Activated T-helper 1 cell treated with Interleukin-2 at 50 U/mL for 16 hours (primary cell): ENCODE measurements at places on chromosomes 4 and X.

DNA sequence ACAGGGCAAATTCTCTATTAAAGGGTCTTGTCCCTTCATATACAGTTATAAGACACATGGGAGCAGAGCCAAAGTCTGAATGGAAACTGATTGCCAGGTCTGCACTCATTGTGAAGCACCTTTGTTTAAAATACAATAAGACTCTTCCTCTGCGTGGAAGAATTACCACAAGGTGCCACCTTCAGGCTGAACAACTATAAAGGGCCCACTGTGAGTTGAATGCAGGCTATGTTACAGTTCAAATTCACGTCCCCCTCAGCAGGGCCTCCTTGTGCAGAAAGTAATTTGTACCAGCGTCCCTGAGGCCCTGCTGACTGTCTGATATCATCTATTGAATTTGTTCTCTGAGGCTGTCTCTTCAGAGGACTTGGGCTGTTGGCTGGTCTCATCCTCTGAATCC is 225.8 kb upstream of the TEX13C start:
- no peak for DNase-seq

GRCh38 chrX:152632445-152633097 is 5.1 kb upstream of the GABRQ start:
- DNase-seq, result no peak

DNA sequence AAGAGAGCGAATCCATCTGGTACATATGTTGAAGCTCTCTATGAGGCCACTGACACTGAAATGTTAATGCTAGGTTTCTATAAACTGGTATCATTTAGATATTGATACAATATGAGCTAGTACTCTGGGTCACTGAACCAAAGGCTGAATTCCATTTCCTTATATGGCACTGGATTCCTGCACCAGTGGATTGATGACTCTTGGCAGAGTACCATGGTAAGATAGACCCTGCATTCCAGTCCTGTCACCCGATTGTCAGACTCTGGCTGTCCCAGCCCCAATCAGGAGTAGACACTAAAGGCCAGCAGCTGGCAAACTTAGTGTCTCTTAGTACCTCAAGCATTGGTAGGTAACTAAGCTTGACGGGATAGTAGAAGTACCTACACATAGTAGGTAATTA is 44.0 kb upstream of the EOLA2 start:
- DNase-seq, result no peak

- no peak for DNase-seq
These were observed 122.3 kb upstream of the RAI2 start for GRCh38 chrX:17983389-17983788.

GRCh38 chr4:5980436-5981155 is 37.6 kb downstream of the C4orf50 start:
- DNase-seq, result no peak

- DNase-seq, result no peak
These were observed 2.6 kb downstream of the UBE2K start for GRCh38 chr4:39700554-39700953.

DNA sequence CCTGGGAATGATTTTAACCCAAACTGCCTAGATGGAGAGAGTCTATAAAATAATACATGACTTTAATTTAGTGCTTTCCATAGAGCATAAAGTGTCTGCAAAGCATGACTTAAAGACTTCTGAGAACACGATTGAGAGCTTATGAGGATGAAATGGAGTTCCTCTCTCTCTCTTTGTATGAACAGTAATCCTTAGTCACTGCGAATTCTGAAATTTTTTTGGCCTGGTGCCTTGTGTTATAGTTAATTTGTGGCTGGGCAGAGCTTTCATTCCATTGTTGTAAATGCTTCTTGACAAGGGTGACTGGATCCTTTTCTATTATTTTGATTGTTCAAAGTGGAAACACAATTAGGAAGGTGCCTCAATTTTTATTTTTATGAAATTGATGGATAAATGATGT is 179.5 kb downstream of the CEP135 start:
- DNase-seq, result no peak

DNA sequence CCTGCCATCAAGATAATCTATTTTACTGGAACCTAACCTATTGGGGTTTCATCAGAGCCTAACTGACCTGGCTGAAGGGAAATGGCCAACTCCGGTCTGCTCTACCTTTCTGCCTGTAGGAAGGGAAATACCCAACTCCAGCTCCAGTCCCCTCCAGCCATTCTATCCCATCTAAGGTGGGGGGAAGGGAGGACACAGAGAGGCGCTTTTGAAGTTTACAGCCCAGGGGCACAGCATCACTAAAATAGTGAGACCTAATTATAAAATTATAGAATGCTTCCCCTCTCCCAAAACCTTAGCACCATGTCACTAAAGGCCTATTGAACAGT is 27.8 kb upstream of the ACSL4 start:
- no peak for DNase-seq

DNA sequence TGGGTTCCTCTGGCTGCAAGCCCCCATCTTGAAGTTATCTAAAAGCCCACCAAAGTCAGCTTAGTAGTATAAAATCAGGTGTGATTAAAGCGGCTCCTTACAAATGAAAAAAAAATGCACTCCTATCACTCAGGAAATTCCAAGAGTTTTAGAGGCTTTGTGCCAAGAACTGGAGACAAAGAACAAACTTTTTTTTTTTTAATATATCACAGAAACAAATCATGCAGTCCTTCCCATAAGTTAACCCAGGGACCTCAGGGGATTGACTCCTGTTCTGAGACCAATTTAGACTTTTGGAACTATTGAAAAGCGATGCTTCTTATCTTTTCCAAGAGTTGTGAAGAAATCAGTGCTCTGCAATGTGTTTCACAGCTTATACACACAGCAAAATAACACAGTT is 53.6 kb downstream of the HHIP start:
- DNase-seq, result no peak

GRCh38 chr4:152247271-152247975 is 288.5 kb downstream of the FBXW7 start:
- no peak for DNase-seq

GRCh38 chr4:36273276-36273675 is 8.1 kb upstream of the DTHD1 start:
- no peak for DNase-seq

DNA sequence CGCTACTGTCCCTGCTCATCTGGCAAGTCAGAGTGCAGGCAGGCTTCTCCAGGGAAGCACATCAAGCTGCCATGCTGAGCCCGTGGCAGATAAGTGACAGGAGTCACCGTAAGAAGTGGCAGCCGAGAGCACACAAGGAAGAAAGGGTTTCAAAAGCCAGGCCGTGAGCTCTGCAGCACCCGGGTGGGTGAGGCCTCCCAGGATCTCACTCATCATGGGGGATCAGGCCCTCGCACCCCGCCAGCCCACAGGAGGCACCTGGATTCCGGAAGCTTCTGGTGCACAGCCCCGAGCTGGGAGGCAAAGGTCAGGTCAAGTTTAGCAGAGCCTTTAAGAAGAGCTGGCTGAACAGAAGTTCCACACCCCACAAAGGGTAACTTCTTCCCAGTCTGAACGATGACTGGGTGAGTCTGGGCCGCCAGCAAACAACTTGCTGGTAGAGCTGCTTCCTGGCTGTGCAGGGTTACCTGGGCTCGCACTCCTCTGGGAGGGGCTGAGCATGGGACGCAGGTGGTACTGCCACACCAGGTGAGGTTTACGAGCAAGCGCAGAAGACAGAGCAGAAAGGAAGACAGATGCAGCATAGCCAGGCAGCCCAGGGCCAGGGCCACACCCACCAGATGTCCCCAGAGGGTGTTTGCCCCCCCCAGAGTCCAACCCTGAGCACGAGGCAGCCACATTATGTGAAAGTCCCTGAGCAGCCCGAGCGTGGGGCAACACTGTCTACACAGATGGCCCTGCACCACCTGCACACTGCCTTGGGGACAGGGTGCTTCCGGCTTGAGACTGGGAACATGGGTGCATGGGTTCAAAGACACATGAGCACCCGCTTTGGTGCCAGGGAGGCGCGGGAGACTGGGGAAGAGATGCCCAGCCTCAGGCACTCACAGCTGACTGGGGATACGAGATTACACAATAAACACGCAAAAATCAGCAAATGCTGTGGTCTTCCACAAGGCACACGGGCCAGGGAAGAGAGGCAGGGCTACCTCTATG is 7.7 kb downstream of the CCNQ start:
- DNase-seq, result no peak

DNA sequence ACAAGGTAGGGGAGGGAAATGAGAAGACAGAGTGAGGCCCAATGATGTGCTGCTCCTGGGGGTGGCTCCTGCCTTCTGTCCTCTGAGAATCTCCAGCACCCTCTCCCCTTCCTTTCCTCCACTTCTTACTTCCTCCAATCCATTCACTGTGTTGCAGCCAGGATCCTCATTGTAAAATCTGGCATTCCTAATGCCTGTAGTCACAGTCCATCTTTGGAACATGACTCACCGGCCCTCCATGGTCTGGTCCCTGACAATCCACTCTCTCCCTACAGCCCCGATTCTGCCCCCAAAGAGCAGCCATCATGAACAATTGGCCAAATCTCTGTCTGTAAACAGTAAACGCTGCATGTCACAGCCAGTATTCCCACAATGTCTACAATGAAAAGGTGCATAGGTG is 72.9 kb downstream of the CLNK start:
- no peak for DNase-seq

DNA sequence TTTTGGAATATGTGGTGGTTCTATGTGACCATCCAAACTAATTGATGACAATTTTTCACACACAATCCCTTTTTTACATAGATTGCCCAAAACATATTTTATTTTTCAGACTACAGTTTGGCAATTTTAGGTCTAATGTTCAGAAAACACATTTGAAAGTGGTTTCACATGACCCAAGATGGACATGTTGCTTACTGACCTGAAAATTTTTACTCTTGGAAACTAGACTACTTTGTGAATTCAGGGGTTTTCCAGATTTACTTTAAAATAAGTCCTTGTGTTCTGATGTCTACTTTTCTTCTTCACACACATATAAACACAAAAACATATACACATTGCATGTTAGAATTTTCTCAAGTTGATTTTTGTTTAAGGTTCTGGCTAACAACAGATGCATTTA is 79.5 kb downstream of the HMGB2 start:
- no peak for DNase-seq

- DNase-seq, result no peak
These were observed 92.0 kb upstream of the BMPR1B start for GRCh38 chr4:94665500-94666404.

DNA sequence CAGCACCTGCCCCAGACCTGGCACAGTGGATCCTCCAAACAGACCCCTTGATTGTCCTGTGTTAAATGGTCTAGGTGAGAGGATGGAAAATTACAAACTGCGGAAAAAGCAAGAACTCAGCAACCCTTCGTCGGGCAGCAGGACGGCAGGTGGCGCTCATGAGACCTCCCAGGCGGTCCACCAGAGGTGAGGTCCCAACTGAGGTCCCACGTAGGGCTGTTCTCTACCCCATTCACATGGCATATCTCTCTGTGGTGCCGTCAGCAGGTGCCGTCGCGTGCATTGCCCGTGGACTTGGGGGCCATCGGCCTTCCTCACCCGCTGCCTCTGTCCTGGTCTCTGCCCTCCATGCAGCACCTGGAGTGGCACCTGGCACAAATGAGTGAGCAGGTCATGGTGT is 88.2 kb downstream of the CRMP1 start:
- no peak for DNase-seq

DNA sequence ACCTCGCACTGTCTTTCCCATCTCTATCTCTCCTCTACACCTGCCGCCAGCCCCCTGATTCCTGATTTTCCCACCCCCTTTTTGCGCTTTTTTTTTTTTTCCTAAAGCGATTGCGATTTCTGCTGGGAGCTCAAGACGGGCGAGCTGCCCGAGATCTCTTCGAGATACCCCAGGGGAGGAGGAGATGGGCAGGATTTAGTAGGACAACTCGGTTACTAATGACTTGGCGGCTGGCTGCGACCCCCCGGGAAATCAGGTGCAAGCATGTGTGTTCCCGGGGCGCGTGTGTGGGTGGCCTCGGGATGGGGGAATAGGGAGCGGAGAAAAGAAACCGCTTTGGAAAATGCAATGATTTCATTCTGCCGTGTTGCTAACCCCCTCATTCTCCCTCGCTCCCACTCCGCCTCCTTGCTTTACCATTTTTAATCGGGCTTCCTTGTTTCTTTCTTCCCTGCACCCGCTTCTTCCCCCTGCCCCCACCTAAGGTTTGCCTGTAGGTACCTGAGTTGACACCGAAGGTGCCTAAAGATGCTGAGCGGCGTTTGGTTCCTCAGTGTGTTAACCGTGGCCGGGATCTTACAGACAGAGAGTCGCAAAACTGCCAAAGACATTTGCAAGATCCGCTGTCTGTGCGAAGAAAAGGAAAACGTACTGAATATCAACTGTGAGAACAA is 4.4 kb downstream of the SLITRK2 start:
- DNase-seq, result no peak

- DNase-seq, result no peak
These were observed 279.0 kb downstream of the BCOR start for GRCh38 chrX:39818750-39819149.

GRCh38 chrX:57103489-57103888 is 17.9 kb downstream of the SPIN2B start:
- DNase-seq, result no peak

- no peak for DNase-seq
These were observed 107.2 kb upstream of the KIT start for GRCh38 chr4:54550395-54551171.

GRCh38 chrX:119069128-119069527 is 3.7 kb upstream of the CT47C1 start:
- no peak for DNase-seq

DNA sequence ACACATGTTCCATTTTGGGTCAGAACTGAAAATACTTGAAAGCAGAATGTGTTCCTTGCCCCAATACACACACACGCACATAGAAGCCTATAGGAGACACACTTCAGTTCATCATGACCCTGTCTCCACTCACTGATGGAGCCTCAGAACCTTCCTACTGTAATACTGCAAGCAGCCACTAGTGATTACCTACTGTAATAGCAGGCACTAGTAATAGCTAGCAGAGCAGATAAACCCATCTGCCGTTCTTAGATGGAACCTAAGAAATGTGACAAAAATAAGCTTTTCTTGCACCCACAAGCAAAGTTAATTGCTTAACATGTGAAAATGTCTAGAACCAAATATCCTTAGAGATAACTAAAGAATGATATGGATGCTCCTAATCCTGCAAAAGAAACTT is 13.6 kb downstream of the AMTN start:
- DNase-seq, result no peak

DNA sequence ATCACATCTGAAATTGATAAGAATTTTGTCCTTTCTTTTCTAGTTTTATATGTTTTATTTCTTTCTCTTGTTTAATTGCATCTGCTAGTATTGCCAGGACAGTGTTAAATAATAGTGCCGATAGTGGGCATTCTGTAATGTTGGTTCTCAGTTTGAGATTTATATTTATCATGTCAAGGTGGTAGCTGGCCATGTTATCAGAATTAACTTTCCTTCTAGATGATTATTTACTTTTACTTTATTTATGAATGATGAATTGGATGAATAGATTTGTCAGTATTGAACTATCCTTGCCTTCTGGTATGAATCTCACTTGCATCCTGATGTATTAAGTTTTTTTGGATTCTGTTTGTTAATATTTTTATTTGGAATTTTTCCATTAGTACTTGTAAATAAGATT is 42.7 kb downstream of the METAP1 start:
- no peak for DNase-seq
